ENCODE measurements at places on chromosomes 13 and 19. TPM values are rescaled to one million over a fixed set of nuclear protein-coding genes. Genes with fewer than 3 reads are reported as not detected.

F10 gene
- 0.10 TPM for total RNA-seq

CGB3 gene
- 7.0 TPM for total RNA-seq

IL27RA gene
- total RNA-seq, result 4.8 TPM

DNA sequence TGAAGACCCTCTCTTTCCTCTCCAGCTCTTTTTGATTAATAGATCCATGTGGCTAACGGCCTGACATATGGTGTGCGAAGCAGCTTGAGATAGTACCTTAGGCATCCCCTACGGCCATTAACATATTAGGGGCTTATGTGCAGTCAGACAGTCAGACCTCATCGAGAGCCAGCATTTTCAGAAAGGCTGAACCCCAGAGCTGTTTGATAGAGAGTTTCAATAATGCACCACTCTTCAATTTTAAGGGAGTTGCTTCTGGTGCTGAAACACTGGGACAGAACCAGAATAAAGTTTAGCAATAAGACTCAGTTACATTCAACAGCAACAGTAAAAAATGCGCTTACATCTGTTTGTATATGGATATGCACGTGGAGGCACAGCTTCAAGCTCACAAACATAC, 10.8 kb downstream of the POU4F1 start:
- no peak for DNase-seq

- DNase-seq, result no peak
These were observed 66.8 kb upstream of the MCF2L start for GRCh38 chr13:112902101-112902651.

DNA sequence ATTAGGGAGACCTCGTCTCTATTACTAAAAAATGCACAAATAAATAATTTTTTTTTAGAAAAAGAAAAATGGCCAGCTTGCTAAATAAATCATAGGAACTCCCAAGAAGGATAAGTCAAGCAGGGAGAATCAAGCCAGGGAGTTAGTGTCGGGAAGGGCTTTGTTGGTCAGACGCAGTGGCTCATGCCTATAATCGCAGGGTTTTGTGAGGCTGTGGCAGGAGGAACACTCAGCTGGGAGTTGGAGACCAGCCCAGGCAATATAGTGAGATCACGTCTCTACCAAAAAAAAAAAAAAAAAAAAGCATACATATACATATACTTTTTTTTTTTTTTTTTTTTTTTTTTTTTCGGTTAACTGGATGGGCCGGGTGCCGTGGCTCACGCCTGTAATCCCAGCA, 9.0 kb downstream of the NACC1 start:
- no peak for DNase-seq

GRCh38 chr13:35198613-35199200, 256.6 kb downstream of the NBEA start:
- DNase-seq, result no peak

DNA sequence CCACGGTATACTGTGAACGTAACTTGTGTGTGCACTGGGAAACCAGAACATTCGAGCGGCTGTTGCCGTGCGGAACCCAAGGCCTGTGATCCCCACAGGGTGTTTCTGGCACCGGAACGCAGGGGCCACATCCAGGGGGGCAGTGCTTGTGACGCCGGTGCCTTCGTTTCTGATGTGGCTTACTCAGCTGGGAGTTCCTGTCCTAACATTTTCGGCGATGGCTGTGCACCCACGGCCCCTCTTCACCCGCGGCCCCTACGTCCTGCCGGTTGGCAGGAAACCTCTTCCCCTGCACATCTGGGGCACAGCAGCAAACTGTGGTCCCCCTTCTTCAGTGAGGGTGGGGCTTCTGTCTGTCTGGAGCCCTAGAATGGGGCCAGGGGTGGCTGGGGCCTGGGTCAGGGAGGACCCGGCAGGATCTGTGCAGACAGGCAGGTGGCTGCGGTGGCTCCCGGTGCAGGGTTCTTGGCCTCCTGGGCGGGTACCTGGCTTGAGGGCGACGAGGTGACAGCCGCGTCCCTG, 26.2 kb downstream of the CSNK1G2 start:
- no peak for DNase-seq

- peak; percentile 71 for DNase-seq
These were observed 103.1 kb downstream of the TNFRSF19 start for GRCh38 chr13:23673354-23673753.

- no peak for DNase-seq
These were observed 22.5 kb downstream of the OBI1 start for GRCh38 chr13:78636495-78636894.
